HepG2 (cell line): ENCODE measurements at places on chromosomes 13 and 19. TPM values are rescaled to one million over a fixed set of nuclear protein-coding genes. Genes with fewer than 3 reads are reported as not detected.
A peak's percentile ranks its signal among the peaks of the same experiment; 100 is the strongest.

DNA sequence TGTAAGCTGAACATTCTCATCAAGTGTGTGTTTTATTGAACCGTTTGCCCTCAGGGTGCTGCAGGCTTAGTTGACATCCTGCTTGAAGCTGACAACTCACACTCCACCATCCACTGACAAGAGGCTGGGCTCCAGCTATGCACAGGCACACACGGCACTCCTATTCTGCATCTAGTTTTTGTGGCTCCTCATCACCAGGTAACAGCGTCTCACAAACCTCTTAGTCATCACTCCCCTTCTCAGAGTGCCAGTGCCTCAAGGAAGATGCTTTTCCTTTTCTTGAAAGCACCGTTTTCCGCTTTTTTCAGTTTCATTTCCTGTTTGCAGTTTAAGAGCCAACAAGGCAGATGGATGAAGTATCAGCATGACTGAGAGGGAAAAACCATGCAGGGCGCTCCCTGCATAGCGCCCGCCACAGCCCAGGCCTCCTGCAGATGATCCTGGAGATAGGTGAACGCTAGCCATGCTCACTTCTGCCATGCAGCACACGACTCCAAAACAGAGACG, 491.2 kb downstream of the COG6 start:
- no peak for DNase-seq

DNA sequence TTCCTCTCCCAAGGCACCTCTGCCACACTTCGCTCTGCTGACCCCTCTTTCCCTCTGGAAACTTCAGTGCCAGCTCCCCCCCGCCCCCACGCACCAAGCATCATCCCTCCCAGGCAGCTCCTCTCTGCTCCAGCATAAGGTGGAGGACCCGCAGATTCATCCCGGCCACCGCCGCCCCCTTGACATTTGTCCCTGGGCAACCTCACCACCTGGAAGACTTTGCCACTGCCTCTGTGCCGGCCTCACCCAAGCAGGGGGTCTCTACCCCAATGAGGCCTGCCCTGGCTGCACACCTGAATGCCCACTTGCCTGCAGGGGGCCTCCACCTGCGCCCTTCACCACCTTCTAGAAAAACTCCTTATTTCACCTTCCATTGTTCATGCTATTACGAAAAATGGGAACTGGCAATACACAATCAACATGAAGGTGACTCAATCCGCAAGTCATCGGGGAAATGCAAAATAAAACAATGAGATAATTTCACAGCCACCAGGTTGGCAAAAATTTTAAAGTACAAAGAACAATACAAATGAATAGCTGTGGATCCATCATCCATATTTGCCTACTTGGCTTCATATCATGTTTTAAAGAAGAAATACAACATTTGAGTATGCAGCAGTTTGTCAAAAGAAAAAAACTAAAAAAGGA, 21.9 kb downstream of the CCNE1 start:
- DNase-seq: no peak

ZNF627 gene
- total RNA-seq: 12.7 and 14.2 TPM in 2 replicates

EDNRB gene
- total RNA-seq: not detected in 2 replicates

FBXW9 gene
- 4.6 and 6.1 TPM in 2 replicates for total RNA-seq

GRCh38 chr13:101123028-101123427, 293.3 kb downstream of the NALCN start:
- DNase-seq: no peak

- DNase-seq: no peak
Measured at GRCh38 chr19:50844296-50844935, 10.3 kb upstream of the KLK3 start.

CCL25 gene
- not detected in 2 replicates for total RNA-seq

MBD3L3 gene
- not detected in 2 replicates for total RNA-seq

CYP2F1 gene
- total RNA-seq: not detected in 2 replicates

ZNF528 gene
- total RNA-seq: 9.2 and 10.0 TPM in 2 replicates

- no peak for DNase-seq
Measured at GRCh38 chr13:41919741-41920487, 41.0 kb downstream of the VWA8 start.

ZNF100 gene
- total RNA-seq: 11.4 and 16.1 TPM in 2 replicates

DNA sequence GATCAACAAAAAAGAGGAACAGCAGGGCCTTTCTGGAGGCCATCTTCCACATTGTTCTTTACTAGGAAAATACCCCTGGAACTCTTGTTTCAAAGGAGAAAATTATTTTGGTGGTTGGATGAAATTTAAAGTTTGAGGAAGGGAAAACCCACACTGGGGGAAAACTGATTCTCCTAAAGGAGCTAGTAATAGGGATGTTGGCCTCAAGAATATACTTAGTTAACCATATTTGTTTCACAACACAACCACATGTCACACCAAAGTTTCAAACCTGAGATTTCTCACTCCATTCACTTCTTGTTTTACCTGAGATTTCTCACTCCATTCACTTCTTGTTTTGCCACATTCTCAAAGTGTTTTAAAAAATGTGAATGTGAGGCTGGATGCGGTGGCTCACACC, 2.8 kb upstream of the EPSTI1 start:
- DNase-seq: no peak

TLE5 gene
- total RNA-seq: 51.6 and 62.8 TPM in 2 replicates

ZNF99 gene
- not detected in 2 replicates for total RNA-seq

PSG3 gene
- not detected in 2 replicates for total RNA-seq

DNA sequence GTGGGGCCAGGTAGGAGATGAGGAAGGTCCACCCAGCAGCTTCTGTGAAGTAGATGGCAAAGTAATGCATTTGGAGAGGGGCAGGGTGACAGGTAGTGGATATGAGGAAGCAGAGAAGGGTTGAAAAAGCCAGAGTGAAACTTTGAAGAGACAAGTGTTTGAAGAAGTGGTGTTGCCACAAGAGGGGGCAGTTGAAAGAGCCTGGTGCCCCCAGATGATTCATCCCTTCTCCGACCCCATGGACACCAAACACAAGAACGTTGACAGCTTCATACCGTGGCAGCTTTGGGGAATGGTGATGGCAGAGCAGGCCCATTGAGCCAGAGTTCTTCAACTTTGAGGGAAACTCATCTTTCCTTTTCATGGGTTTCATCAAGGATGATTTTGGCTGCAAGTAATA, 19.9 kb downstream of the IFNL3 start:
- peak; percentile 18 for DNase-seq

BRME1 gene
- total RNA-seq: 0.84 and 1.5 TPM in 2 replicates
